G401 (cell line): ENCODE measurements at places on chromosomes 5 and 9. TPM values are rescaled to one million over a fixed set of nuclear protein-coding genes. Genes with fewer than 3 reads are reported as not detected.

CDH9 gene
- total RNA-seq = not detected in 2 replicates

PRRX2 gene
- total RNA-seq = not detected in 2 replicates

GRCh38 chr9:114348906-114349482 is 19.3 kb downstream of the ORM2 start:
- peak; percentile 7 for DNase-seq

DNA sequence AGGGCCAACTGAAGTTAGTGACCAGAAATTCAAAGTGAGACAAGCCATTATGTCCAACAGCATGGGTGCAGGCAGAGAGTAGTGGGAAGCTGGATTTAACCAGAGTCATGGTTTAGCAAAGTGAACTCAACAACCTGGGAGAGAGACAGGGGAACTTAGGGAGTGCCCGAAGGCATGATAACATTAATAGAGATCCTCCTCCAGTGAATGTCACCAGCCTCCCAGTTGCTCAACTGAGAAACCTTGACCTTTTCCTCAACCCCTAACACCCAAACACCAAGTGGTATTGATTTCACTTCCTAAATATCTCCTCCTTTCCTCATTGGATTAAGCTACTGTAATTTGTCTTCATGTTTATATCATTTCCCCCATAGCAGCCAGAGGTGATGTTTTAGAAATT is 42.6 kb downstream of the HMGCS1 start:
- no peak for DNase-seq

GRCh38 chr5:179834120-179834519 is 13.4 kb downstream of the SQSTM1 start:
- no peak for DNase-seq

- DNase-seq = peak; percentile 78
Measured at GRCh38 chr5:143142596-143143435, 260.7 kb downstream of the NR3C1 start.
